ENCODE measurements at places on chromosomes 7 and 10.

DNA sequence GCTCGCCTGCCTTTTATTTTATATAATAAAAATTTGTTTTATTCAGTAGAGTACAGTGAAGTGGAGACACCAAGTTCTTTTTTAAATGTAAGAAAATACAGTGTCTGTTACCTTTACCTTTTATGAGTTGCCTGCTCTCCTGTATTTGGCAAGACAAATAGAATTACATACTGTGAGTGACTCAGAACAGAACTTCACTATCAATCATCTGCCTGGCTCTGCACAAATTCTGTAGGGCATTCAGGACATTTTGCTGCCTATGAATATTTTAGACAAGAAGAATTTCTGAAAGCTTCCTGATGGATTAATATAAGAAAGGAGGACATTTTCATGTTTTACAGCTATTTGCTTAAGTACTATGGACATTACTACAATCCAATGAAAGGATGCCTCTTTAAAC lies 135.4 kb upstream of the PHF14 start:
- peak; percentile 53 for DNase-seq

GRCh38 chr10:132640326-132641125 lies 102.9 kb downstream of the INPP5A start:
- DNase-seq, result no peak

- no peak for DNase-seq
Observed at GRCh38 chr7:2684501-2684900, 3.5 kb upstream of the AMZ1 start.

- no peak for DNase-seq
Observed at GRCh38 chr7:88516429-88516828, 209.7 kb upstream of the STEAP4 start.

GRCh38 chr7:92767437-92767836 lies 68.9 kb downstream of the CDK6 start:
- peak; percentile 52 for DNase-seq

GRCh38 chr7:148155000-148155399 lies 435.6 kb upstream of the C7orf33 start:
- no peak for DNase-seq

- DNase-seq, result no peak
Observed at GRCh38 chr10:58278962-58279307, 10.0 kb downstream of the CISD1 start.

GRCh38 chr10:76902949-76903348 lies 734.7 kb downstream of the KCNMA1 start:
- DNase-seq, result peak; percentile 60
